ENCODE measurements at places on chromosomes 12 and 14.
A peak's percentile ranks its signal among the peaks of the same experiment; 100 is the strongest.

- no peak for DNase-seq
Observed at GRCh38 chr14:35284506-35284905, 7.7 kb upstream of the PSMA6 start.

DNA sequence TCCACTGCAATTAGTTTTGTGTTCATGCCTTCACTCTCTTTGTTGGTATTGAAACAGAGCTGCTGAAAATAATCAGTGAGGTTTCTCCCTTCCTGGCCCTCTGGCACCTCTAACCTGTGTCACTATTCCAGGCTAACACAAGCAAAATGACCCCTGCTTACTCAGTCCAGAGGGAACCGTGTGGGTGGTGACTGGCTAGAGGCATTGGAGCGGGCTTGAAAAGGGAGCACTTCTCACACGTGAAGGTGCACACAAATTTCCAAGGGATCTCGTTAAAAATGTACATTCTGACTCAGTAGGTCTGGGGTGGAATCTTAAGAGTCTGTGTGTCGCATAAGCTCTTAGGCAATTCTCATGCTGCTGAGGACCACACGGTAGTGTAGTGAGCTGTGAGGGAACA lies 1.3 kb upstream of the SLC24A4 start:
- DNase-seq = no peak

DNA sequence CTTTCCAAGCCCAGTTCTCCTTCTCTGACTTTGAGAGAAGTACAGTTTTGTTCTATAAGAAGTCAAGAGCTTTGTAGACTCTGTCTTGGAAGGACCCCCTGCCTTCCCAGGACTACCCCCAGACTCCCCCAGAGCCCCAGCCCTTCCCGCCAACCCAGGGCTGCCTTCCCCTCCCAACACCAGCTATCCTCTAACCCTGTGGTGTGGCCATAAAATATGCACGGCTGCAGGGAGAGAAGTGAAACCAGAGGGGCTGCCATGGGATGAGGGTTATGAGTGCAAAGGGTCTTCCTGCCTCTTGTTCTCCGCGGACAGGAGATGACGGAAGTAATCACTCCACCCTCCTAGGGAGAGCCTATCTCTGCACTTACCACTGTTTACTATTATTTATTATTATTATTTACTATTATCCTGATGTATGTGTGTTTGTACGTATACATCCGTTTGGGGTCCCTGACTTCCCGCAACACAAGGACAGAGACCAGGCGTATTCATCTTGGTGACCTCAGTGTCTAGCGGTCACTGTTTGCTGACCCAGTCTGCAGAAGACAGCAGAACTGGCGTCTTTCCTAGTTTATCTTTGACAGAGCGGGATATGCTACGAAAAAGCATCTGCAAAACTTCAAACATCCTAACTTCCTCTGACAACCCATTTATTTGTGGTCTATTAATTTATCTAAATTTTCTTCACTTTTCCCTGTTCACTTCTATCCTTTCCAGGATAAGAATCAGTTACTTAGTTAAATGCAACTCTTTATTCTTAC lies 3.5 kb upstream of the SCNN1A start:
- DNase-seq = no peak

GRCh38 chr12:12683725-12684124 lies 12.3 kb downstream of the GPR19 start:
- DNase-seq = peak; percentile 64

GRCh38 chr14:100376751-100377171 lies 53.6 kb downstream of the SLC25A47 start:
- DNase-seq = no peak

DNA sequence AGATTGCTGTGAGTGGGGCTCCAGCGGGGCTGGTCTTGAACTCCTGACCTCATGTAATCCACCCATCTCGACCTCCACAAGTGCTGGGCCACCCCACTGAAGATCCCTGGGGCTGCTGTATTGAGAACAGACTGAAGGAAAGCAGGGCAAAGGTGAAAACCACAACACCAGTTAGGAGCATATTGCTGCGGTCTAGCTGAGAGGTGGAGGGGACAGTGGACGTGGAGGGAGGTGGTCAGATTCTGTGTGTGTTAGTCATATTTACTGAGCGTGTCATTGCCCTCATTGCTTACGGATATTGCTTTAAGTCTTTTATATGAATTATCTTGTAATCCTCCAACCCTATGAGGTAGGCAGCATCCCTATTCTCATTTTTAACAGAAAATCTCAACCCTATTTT lies 69.0 kb upstream of the OVCH1 start:
- no peak for DNase-seq

DNA sequence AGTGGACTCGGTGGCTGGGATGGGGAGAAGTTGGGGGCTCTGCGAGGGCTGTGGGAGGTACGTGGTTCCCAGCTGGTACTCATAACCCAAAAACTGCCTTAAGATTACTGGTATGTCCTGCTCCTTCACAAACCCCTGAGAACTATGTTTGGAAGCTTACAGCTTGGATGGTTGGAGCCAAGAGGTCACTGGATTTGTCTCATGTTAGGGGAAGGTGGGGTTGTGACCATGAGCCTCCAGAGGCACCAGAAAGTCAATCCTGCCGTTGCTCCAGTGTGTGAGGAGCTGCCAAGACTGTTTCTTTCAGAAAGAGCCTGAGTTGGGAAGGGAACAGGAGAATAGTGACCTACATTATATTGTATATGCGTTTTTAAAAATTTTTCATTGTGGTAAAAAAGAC lies 33.5 kb downstream of the TEAD4 start:
- no peak for DNase-seq

DNA sequence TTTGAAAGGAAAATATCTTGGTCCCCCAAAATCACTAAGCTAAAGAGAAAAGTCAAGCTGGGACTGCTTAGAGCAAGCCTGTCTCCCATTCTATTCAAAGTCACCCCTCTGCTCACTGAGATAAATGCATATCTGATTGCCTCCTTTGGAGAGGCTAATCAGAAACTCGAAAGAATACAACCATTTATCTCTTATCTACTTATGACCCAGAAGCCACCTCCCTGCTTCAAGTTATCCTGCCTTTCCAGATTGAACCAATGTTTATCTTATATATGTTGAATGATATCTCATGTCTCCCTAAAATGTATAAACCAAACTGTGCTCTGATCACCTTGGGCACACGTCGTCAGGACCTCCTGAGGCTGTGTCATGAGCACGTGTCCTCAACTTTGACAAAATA lies 14.6 kb upstream of the CCDC196 start:
- DNase-seq = no peak

- no peak for DNase-seq
Observed at GRCh38 chr14:51498411-51499227, 153.1 kb upstream of the FRMD6 start.

- peak; percentile 58 for DNase-seq
Observed at GRCh38 chr12:79935624-79936345, 888 bp upstream of the PPP1R12A start.

DNA sequence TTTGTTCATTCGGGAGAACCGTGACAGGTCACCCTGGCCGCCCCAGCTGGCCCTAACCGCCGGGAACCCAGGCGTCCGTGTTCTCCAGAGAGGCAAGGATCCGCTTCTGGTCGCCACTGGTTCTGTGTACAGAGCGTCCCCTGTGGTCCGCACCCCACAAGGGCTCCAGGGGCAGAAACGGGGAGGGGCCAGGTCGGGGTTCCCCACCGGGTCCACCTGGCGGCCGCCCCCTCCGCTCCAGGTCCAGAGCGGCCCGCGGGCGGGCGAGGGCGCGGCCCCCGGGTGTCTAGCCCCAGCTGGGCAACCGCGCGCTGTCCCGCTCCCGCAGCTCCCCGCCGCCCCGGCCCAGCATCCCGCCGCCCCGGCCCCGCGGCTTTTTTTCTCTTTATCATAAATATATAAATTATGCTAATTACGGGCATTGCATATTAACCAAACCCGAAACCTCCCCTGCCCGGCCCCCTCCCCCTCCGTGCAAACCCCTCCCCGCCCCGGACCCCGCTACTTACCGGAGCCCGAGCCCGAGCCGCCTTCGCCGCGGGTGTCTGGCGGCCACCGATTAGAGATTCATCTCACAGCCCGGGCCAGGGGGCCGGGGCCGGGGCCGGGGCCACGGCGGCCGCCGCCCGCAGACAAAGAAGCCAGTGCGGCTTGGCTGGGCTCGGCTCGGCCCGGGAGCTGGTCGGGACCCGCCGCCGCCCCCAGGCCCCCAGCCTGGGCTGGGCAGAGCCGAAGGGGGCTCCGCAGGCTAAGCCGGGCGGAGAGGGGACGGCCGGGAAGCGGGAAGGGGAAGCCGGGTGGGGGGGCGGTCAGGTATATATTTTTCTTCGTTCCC lies 512 bp downstream of the POU6F1 start:
- peak; percentile 8 for DNase-seq

DNA sequence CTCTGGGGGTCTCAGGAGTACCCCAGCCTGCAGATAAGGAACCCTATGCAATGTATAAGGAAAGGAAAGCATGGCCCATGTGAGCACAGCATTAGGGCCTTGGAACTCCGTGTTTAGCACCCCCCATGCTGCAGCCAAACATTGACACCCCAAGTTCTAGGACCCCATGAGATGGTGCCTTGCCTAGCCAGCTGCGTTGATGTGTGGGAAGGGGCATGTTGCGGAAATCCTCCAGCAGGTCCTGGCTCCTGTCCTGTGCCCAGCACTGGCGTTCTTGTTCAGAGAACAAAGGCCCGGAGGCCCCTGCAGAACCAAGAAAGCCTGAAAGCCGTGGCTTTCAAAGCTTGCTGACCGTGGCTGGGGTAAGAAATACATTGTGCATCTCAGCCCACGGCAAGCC lies 99.4 kb upstream of the DIO3 start:
- no peak for DNase-seq

- peak; percentile 50 for DNase-seq
Observed at GRCh38 chr14:100400115-100400514, 77.0 kb downstream of the SLC25A47 start.

DNA sequence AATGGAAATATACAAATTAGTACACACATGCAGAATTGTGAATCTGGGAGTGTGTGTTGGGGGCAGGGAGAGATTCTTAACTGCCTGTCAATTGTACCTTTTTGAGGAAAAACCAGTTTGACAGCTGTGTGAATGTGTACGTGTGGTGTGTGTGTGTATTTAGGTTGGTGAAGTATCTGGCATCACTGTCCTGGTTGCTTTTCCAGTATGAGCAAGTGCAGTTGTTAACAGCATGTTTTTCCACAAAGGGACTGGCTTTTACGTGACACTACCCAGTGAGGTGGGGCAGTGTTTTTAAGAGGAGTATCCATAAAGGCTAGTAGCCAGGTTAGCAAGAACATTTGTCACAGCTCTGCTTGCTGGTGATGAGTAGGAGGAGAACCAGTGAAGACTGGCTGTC lies 56.1 kb downstream of the DAAM1 start:
- DNase-seq = no peak

DNA sequence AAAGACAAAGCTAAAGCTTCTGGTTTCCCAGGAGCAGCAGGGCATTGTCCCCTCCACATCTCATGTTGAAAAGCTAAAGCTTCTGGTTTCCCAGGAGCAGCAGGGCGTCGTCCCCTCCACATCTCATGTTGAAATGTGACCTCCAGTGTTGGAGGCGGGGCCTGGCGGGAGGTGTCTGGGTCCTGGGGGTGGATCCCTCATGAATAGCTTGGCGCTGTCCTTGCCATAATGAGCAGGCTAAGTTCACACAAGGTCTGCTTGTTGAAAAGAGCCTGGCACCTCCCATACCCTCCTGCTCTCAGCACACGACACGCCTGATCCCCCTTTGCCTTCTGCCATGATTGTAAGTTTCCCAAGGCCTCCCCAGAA lies 123.7 kb downstream of the PIWIL1 start:
- DNase-seq = no peak

DNA sequence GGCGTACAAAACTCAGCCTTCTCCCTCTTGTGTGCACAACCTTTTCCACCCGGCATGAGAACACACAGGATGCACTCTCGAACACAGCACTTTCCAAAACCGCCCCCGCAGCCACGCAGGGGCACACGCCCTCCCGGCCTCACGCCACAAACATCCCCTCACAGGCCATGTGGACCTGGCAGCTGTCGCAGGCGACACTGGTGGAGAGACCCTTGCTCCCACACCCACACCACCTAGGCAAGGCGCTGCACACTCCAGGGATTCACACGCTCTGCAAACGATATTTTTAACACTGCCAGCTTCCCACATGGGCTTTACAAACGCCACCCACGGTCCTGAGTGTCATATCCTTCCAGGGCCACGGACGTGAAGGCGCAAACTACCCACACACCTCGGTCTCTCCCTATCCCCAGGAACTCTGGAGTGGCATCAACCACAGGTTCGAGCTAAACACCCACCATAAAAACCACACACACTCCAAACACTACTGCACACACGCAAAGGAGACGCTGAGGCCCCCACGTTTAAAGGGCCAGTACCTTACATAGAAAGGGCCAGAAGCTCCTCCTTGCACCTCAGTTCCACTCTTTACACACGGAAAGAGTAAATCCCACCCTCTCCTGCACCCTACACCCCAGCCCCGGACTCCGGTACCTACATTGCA lies 12.4 kb upstream of the ITGB7 start:
- DNase-seq = no peak

GRCh38 chr14:68927956-68928675 lies 51.0 kb downstream of the ACTN1 start:
- no peak for DNase-seq

DNA sequence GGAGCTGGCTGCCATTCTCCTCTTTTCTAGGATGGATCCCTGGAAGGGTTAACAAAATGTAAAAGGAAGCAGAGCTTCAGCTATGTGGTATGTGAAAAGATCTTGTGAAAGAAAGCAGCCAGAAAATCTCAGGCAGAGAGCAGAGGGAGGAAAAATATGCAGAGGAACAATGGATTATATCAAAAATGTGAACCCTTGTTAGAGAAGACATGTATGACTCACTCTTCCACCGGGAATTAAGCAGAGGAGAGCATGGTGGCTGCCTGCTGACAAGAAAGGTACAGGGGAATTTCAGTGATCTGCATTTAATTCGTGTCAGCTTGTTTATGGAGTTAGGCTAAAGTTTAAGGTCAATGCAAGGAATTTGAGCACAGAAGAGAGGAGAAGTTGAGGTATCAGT lies 46.3 kb downstream of the KCNA1 start:
- DNase-seq = no peak

DNA sequence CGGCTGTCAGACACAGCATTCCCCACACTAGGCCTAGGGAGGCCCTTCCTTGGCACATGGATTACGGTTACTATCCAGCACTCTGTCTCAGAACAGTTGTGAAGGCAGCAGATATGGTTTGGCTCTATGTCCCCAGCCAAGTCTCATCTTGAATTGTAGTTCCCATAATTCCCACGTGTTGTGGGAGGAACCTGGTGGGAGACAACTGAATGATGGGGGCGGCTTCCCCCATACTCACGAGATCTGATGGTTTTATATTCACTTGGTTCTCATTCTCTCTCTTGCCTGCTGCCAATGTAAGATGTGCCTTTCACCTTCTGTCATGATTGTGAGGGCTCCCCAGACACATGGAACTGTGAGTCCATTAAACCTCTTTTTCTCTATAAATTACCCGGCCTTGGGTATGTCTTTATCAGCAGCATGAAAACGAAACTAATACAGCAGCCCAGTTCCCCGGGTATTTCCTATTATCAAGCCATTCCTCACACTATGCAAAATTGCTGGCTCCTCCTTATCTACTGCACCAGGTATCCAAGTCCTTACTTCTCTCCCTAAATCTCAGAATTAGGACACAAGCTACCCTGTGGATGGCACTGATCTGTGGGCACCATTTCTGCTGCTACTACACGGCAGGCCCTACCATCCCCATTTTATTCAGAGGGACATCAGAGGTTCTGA lies 33.3 kb downstream of the NT5DC3 start:
- DNase-seq = no peak

GRCh38 chr12:132027636-132028035 lies 77.9 kb downstream of the EP400 start:
- no peak for DNase-seq

All from NCI-H1092 treated with DMSO at 0.1 percent for 48 hours (cell line).